COLO829 (cell line): ENCODE measurements at places on chromosomes 7 and 10.

DNA sequence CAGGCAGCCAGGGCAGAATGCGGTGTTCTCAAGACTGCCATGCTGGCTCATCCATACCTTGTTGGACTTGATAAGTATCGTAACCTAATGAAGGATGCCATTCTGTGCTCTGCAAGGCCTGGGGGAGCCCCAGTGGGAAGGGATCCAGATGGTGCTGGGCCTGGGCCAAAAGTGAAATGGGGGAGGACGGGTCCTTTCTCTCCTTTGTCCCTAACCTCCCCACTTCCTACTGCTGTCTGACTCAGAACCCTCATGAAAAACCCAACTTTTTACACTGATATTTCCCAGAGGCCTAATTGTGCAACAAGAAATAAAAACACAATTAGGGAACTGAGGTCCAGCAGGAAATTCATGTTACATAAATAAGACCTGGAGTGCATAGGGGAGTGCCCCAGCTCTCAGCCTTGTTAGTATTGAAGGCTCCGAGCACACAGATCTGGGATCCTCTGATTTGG is 193.7 kb upstream of the SVIL start:
- no peak for DNase-seq

DNA sequence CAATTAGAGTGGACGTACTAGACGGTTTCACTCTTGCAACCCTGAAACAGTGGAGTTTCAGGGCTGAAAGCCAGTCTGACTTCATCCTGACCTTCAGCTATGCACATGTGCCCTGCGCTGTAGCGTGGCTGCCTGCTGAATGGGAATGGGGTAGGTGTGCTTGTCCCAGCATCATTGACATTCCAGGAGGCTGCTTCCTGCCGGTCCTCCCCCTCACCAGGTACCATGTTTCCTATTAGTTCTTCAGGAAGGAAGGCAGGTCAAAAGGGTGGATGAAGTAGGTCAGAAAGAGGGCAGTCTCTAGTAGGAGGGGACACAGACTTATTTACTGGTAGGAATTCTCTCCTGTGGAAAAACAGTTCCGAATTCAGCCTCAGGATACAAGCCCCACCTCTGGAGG is 551.8 kb upstream of the GALNT17 start:
- no peak for DNase-seq

DNA sequence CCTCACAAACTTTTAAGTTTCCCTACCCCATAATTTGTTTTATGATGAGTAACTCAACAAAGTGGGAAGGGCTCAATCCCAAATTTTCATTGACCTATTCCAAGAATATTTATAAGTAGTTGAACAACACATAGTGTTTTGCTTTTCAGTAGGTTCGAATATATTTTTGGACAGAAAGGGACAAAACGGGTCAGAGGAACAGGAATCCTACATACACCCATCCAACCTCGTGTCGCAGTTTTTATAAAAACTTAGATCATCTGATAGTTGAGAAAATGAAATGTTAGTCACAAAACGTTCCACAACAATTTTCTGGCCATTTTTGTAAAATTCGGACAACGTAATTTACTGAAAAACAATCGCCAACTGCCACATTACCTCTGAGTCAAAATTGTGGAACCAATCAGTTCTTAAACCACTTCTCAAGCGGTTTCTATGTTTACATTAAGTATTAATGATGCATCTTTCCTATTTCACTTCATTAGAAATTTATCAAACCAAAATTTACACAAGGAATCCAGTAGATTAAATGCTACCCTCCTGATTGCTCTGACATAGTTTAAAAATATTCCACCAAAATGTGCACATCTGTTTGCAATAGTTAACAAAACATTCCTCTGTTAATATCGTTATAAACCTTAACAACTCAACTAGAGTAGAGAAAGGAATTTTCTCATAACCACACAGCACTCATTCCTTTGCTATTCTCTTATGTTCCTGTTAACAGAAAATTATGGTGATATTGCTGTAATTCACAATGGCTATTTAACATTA is 6.3 kb downstream of the WNT16 start:
- DNase-seq: no peak

DNA sequence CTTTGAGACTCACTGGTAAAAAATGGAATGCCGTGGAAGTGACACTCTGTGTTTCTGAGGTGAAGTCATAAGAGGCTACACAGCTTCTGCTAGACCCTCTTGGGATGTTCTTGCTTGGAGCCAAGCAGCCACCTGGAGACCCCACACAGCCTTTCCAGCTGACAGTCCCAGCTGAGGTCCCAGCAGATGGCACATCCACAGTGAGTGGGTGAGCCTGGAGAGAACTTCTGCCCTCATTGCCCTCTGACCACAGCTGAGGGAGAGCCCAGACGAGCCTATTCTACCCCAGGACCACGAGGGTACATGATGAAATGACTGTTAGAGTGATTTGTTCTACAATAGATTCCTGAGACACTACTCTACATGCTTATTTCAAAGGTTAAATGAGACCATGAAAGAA is 44.3 kb downstream of the CXCL12 start:
- DNase-seq: no peak

DNA sequence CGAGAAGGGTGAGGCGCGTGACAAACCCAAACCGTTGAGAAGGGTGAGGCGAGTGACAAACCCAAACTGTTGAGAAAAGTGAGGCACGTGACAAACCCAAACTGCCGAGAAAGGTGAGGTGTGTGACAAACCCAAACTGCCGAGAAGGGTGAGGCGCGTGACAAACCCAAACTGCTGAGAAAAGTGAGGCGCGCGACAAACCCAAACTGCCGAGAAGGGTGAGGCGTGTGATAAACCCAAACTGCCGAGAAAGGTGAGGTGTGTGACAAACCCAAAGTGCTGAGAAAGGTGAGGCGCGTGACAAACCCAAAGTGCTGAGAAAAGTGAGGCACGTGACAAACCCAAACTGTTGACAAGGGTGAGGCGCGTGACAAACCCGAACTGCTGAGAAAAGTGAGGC is 25.0 kb downstream of the ESYT2 start:
- DNase-seq: no peak

DNA sequence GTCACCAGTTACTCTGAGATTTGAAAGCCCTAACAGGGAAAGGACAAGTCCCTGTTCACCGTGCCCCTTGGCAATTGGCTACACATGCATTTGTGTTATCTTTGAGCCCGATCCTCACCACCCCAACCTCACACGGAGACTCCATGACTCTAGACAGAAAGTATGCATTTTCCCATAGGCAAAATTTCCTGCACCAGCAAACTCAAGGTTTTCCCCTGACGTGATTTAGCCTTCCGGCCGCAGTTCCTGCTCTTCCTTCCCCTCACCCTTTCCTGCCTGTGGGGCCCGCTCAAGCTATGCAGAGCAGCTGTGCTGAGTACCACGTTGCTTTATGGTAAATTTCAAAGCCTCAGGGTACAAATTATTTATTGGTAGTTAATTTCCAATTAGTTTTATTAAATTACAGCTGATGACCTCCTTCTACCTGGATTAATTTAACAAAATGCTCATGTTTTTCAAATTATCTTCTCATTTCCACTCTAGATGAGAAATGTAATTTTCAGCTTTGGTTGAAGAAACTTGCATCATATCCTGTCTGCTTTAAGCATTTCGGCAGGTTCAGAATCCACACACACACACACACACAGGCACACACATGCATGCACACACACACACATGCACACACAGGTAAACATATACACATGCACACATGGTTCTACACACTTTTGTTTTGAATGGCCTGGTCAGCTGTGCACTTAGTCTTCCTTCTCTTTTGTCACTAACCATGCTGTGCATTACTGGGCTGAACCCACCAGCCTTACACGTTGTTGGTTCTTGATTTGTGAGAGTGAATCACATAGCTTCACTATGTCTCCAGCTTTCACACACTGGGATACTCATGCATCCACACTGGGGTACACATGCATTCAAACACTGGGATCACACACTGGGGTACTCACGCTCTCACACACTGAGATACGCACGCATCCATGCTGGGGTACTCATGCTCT is 283.1 kb upstream of the PITRM1 start:
- no peak for DNase-seq

DNA sequence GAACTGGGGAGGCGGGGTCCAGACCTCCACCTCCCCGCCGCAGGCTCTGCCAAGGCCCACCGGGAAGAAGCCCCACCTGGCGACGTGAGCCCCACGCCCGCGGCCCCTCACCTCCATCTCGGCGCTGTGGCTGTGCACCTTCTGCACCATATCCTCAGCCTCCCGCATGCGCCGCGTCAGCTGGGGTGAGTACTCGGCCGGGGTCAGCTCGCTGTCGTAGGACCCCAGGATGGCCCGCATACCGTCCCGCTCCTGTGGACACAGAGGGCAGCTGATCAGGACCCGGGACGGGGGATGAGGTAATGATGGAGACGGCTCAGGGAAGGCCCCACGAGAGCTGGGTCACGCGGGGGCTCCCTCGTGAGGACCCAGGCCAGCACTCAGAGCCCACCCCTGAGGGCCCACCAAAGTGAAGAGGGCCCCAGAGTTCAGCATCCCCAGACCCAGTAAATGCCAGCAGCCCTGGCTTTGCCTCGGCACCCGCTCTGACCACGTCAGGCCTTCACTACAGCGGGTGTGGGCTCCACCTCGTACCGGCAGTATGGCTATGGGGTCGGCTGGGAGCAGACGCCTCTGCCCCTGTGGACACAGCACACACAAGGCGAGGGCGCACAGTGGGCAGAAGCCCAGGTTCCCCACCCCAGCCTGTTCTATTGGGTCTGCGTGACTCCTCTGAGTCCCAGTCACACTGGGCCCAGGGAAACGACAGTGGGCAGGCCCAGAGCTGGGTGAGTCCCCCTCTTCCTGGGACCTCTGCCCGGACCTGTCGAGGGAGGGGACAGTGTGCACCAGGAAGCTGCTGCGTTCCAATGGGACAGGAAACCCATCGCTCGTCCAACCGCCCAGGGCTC is 218.1 kb downstream of the MAD1L1 start:
- no peak for DNase-seq

DNA sequence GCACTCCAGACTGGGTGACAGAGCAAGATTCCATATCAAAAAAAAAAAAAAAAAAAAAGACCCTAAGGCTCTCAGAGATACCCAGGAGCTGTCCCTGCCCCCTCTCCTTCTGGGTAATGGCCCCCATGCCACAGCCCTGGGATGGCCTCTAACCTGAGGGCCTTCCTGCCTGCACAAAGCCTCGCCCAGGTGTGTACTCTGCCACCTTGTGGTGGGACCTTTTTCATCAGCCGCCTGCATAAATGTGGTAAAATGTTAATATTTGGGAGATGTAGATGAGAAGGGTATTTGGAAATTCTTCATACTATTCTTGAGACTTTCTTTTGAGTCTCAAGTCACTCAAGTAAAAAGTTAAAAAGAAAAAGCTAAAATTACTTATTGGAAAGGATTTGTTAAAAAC is 46.3 kb upstream of the RNF216 start:
- DNase-seq: no peak

GRCh38 chr7:132113536-132114371 is 462.5 kb downstream of the PLXNA4 start:
- DNase-seq: no peak

DNA sequence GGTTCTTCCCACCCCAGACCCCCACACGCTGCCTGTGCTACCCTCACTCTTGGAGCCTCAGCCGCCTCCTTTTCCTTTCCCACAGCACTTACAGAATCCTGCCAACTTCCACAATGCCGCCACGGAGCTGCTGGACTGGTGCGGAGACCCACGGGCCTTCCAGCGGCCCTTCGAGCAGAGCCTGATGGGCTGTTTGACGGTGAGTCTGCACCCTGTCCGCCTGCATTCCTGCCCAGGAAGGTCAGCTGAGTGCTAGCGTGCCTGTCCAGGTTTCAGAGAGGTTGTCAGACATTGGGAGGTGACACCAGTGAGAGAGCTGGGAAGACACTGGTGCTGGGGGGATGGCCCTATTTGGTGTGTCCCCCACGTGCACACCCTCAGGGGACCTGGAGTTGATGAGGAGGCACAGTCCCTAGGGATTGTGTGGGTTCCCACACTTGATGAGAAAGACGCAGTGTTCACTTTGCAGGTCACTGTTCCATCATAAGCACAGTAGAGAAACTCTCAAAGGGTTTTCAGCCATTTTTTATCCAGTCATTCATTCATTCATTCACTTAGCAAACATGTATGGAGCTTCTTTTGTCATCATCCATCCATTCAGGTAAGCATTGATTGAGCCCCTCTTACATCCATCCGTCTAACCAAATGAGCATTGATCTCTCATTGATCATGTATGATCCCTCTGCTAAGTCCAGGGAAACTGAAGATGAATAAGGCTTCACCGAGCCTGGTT is 138.9 kb upstream of the PPIF start:
- DNase-seq: no peak

GRCh38 chr10:100827819-100828737 is 82.7 kb downstream of the PAX2 start:
- DNase-seq: peak; percentile 4

- no peak for DNase-seq
Observed at GRCh38 chr10:13527864-13528122, 1.0 kb downstream of the BEND7 start.

DNA sequence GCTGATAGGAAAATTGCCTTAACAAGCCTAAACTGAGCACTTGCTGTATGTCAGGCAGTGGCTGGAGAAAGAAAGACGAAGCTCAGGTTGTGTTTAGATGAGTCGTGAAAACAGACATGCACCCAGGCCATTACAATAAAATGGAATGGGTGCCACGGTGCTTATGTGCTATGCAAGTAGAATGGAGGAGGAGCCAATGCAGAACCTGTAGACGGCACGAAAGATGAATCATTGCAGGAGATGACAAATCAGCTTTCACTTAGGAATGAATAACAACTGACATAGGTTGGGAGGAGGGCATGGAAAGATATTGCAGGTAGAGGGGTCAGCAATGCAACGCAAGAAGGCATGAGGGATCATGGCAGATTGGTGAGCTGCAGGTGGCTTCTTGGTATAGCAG is 61.2 kb upstream of the ARHGAP21 start:
- DNase-seq: no peak

GRCh38 chr10:50615658-50616057 is 8.1 kb downstream of the SGMS1 start:
- no peak for DNase-seq
